ENCODE measurements at places on chromosomes 2 and 18.
A peak's percentile ranks its signal among the peaks of the same experiment; 100 is the strongest.

GRCh38 chr2:182682210-182682609 is 33.8 kb upstream of the DNAJC10 start:
- DNase-seq = no peak

DNA sequence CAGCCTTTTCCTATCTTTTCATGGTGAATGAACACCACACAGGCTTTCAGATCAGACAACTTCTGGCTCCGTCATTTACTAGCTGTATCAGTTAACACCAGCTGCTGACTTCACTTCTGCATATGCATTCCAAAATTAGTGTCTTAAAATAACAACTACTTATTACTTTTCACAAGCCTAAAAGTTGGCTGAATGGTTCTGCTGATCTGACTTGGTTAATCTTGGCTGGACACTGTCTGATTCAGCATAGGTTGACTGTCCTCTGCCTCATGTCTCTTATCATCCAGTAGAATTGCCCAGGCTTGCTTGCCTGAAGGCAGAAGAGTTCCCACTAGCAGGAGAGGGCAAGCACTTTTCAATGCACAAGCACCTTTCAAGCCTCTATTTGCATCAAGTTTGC is 72.7 kb downstream of the MARCHF4 start:
- DNase-seq = no peak

DNA sequence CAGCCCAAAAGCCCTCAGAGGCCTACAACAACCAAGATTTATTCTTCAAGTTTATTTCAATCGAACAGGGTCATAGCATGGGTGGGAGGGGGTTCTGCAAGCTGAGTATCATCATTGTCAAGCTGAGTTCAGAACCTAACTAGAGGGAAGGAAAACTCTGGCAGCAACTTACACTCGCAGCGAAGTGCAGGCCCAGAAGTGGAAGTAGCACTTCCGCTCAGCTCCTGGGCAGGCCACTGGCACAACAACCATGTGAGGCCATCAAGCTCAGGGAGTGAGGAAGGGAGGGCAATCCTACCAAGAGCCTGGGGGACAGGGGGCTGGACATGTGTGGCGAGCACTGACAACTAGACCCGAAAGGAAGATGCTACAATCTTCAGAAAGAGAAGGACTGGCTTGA is 4.8 kb downstream of the UXS1 start:
- no peak for DNase-seq

GRCh38 chr18:13799396-13799795 is 24.6 kb upstream of the MC5R start:
- no peak for DNase-seq

DNA sequence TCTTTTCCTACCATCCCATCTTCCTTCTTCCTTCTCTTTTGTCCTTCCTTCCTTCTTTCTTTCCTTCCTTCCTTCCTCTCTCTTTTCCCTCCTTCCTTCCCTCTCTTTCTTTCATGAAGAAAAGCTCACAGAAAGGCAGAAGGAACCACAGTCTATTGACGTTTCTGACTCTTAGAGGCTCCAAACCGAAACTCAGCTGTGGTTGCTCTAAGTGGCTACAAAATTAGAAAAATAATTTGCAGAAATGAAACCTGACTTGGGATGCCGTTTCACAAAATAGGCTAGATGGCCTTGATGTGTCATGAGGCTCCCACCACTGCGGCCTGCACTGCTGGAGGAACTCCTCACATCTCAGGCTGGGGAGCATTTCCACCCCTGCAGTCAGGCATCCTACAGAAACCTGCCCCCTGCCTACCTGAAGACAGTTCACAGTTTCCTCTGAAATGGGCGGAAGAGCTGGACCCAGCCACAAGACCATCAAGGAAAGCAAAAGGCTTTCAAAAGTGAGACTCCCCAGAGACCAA is 165.6 kb downstream of the SMAD7 start:
- no peak for DNase-seq

DNA sequence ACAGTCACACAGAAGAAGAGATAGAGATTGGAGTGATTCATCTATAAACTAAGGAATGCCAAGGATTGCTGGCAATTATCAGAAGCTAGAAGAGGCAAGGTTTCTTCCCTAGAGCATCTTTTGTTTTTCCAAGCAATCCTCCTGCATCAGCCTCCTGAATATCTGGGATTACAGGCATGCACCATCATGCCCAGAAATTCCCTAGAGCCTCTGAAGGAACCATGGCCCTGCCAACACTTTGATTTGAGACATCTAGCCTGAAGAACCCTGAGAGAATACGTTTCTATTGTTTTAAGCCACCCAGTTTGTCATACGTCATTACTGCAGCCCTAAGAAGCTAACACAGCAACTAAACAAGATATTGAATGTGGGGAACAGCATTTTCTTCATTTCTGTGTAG is 525.0 kb downstream of the ERBB4 start:
- DNase-seq = no peak

GRCh38 chr2:208256192-208256782 is 1.4 kb upstream of the IDH1 start:
- DNase-seq = peak; percentile 2

GRCh38 chr2:179793238-179793637 is 68.2 kb downstream of the ZNF385B start:
- DNase-seq = no peak

DNA sequence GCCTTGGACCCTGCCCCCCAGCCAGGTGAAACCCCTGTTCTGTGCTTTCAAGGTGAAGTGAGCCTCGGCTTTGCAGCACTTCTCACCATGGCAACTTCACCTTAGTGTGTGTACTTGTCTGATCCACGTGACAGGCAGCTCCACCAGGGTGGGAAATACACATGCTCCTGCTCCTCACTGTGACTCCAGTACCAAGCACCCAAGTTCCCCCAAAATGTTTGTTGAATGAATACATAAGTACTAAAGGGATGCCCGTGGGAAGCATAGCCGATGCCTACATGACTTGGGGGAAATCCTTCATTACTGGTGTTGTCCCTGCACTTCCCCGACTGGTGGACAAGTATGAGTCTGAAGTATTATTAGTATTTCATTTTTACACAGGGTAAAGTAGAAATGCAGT is 41.8 kb upstream of the GBX2 start:
- no peak for DNase-seq

- no peak for DNase-seq
These were observed 22.1 kb upstream of the TNS1 start for GRCh38 chr2:218024871-218025270.

DNA sequence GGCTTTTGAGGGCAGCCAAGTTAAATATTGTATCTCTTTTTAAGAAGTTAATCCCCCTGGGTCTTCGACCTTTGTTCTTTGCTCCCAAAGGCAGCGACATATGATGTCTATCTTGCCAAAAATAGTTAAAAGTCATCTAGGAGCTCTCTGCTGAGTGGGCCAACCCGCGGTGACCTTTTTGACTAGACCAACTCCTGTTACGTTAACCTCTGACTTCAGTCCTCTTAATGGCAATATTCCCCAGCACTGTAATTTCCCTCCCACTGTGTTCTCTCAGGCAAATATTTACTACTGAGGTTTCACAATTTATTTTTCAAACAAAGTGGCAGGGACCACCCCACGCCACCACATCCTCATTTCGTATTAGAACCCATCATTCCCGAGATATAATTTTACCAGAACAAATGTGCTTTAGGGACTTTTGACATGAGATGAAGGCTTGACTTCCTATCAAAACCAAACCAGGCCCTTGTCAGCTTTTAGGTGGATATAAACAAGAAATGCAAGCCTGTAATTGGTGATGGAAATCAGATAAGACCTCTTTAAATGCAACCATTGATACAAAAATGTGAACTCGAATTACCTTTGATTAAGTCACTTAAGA is 764.7 kb downstream of the SATB2 start:
- DNase-seq = peak; percentile 88

- no peak for DNase-seq
These were observed 155.3 kb downstream of the PRKCE start for GRCh38 chr2:45806563-45807358.

- no peak for DNase-seq
These were observed 13.3 kb downstream of the CHRNA1 start for GRCh38 chr2:174750923-174751441.

DNA sequence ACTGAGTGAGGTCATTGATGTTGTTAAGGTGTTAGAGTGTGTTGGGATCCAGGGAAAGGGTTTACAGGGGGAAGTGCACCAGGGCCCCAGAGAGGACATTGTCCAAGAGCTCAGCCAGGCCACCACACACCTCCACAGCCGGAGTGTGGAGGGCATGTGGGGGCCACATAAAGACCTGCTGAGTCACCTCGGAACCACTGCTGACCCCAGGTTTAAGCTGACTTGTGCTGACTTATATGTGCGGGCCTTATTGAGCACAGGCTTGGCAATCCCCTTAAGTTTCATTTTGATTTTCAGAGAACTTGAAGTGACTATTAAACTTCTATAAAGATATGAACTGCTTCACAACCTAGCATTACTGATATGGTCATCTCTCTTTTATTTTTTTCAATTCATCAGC is 166.2 kb upstream of the MAP3K20 start:
- DNase-seq = no peak

DNA sequence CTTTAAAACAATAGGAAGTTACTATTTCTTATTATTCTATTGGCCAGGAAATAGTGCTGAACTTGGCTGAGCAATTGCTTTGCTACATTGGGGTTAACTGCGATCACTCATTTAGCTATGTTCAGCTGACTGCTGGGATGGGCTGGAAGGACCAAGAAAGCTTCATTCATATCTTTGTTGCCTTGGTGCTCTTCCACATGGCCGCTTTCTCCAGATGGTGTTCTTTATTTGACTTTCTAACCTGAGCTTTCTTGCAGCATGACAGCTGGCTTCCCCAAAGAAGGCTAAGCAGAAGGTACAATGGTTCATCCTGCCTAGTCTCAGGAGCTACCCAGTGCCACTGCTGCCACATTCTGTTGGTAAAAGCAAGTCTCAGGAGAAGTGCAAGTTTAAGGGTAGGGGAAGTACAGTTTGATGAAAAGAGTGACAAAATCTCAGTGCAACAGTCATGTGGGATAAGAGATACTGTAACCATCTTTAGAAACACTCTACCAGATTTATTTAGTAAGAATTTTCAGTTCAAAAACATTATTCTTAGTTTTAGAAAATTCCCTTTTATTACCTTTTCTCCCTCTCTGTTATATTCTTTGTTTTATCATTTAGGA is 180.6 kb upstream of the RBMS1 start:
- DNase-seq = no peak

DNA sequence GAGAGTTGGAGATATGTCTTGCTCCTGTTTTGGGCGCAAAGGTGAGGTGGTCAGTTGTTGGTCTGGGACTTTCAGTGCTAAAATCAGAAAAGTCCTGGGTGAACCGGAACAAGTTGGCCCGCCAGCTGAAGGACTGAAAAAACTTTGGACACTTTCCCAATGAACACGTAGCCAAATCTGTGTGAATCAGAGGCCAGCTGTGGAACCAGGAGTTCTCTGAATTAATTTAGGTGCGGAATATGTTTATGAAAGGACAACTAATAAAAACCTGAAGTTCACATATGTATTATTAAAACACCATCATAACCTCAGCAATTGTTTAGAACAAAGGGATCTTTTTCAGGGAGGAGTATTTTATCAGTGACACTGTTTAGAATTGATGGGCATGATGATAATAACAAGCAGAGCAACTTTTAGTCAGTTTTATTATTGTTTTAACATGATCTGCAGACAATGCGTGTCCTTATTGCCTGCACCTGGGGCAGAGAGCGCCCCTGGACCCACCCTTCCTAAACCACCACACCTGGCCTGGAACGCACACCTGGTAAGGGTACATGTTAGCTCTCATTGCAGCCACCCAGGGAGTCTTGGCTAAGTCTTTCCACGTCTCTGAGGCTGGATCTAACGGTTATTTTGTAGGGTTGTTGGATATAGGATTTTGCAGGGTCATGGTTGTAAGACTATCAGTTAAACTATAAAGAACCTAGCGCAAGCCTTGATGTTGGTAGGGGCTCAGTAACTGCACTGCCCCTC is 9.9 kb upstream of the ODC1 start:
- no peak for DNase-seq

DNA sequence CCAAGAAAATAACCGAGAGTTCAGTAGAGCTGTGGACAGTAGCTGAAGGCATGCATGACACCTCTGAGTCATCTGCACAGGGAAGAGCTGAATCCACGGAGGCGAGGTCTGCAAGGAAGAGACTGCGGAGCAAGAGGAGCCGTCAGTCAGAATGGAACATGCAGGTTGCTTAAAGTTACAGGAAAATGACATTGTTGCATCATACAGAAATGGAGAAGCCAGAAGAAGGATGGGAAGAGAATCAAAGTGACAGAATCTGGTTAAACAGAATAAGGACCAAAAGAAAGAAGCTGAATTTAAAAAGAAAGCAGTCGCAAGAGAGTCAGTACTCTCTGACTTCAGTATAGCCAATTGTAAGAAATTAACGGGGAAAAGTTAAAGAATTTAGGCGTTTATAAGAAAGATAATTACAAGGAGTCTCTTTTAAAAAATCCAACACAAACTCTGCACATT is 533.8 kb downstream of the ADCYAP1 start:
- no peak for DNase-seq

- DNase-seq = no peak
These were observed 70.2 kb downstream of the SPTBN1 start for GRCh38 chr2:54526226-54526879.

- DNase-seq = peak; percentile 55
These were observed 165.2 kb downstream of the SH3BP4 start for GRCh38 chr2:235116885-235117492.

- DNase-seq = no peak
These were observed 3.7 kb downstream of the HDAC4 start for GRCh38 chr2:239396881-239397681.

GRCh38 chr2:106789185-106789584 is 96.8 kb downstream of the ST6GAL2 start:
- DNase-seq = peak; percentile 0

- DNase-seq = no peak
These were observed 61.6 kb downstream of the AAK1 start for GRCh38 chr2:69581774-69582581.

DNA sequence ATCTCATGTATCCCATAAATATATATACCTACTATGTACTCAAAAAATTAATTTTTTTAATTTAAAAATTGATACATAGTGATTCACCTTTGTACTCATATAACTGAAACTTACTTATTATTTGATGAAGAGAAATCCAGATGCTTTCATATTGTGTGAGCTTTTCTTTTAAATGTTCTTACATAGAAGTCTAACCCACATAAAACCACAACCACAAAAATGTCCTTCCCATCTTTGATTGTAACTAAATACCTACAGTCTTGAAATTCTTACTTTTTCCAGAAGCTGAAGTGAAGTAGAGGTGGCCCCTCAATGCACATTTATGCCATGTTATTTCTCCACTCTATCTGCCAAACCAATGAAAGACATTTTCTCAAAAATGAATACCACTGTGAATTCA is 117.9 kb upstream of the COL5A2 start:
- no peak for DNase-seq

GRCh38 chr2:29011418-29012060 is 30.4 kb downstream of the TOGARAM2 start:
- DNase-seq = peak; percentile 31

All from NCI-H69 (cell line).